ENCODE measurements at places on chromosomes 6 and 20.

- DNase-seq, result no peak
Measured at GRCh38 chr20:57175397-57176010, 90.9 kb downstream of the BMP7 start.

GRCh38 chr6:55516736-55517135 lies 62.3 kb downstream of the HMGCLL1 start:
- DNase-seq, result no peak

DNA sequence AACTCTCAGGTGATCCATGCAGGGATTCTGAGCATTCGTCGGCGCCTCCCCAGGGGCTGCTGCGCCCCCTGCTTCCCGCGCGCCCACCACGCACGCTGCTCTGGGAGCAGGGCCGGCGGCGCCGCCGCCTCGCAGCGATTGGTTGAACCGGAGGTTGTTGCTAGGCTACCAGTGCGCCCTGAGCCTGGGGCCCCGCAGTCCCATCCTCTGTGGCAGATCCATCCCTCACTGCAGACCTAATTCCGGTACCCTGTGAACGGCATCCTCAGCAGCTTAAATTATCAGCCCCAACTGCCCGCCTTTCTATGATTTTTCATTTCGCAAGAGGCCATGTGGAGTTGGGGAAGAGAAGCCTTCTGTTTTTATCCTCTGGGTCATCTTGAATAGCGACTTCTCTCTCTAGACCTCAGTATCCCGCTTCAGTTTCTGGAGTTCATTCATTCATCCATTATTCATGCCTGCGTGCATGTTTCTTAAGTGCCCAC lies 15.4 kb downstream of the PNPLA1 start:
- DNase-seq, result no peak

DNA sequence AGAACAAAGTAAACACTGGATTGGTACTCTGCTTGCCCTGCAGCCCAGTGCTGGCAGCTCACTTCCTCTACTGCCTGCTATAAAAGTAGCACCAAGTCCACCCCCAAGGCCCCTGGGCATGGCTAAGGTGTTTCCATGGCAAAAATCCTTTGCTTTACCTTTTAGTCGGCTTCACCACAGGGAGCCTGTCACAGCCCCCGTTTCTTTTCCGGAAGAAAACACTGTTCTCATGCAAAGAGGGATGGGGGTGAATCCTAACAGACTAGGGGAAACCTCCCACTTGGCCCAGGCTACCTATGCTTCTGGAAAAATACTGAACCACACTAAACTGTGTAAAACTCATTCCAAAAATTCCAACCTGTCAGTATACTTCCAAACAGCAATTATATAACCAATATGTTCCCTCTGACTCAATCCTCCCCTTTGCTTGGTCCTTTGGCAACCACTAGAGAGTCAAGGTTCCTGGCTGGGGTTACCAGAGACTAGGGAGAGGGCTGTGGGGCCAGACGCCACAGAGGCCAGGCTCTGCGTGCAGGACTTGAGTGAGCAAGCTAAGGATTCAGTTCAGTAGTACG lies 16.1 kb downstream of the PPIL1 start:
- DNase-seq, result no peak

GRCh38 chr6:93550551-93551276 lies 131.4 kb upstream of the EPHA7 start:
- DNase-seq, result no peak

DNA sequence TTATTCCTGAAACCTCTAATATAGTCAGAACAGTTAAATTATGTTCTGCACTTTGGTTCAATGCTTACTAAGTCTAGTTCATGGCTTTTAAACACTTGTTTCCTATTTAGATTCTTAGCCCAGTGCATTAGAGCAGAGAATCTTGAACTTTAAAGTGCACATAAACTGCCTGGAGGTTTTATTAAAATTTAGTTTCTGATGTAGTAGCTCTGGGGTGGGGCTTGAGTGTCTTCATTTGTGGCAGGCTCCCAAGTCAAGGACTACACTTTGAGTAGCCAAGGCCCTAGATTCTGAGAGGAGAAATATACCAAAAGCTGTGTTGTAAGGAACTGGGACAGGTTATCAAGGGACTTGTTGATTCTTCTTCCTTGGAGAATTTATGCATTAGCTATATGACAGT lies 1604.2 kb downstream of the KHDRBS2 start:
- DNase-seq, result no peak

GRCh38 chr6:118281291-118281690 lies 266.8 kb upstream of the PLN start:
- no peak for DNase-seq

DNA sequence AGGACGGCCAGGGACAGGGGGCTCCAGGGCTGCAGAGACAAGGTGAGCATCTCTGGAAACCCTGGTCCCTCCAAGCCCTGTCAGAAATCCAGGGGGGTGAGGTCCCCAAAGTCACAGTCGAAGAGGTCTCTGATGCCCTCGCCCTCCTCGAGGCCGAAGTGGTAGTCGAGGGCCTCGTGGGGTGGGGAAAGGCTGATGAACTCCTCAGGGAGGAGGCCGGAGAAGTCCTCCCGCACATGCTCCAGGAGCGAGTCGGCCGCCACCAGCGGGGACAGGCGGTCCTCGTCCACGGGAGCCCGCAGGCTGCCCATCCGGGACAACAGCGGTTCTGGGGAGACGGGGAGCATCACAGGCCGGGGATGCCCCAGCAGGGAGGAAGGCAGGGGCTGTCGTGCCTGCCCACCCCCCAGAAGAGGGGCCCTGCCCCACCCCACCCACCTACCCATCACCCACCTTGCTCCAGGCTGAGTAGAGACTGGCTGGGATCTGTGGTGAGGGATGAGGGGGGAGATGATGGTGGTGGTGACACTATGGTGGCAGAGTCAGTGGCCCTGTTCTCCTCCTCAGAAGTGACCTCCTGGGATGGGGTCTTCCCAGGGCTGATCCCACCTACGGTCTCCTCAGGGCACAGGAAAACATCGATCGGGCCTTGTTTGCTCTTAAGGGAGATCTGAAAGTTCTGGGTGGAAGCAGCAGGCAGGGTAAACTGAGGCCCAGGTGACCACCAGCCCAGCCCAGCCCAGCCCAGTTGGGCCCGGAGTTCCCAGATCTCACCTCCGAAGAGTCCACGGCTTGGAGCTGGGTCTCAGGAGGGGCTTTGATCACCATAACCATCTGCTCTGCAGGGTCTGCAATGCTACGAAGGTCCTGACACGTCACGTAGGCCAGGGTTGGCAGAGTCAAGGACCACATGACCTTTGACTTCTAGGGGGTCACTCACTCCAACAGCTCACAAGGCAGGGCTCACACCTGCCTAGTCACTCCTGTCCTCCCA lies 2.7 kb upstream of the NECAB3 start:
- no peak for DNase-seq

DNA sequence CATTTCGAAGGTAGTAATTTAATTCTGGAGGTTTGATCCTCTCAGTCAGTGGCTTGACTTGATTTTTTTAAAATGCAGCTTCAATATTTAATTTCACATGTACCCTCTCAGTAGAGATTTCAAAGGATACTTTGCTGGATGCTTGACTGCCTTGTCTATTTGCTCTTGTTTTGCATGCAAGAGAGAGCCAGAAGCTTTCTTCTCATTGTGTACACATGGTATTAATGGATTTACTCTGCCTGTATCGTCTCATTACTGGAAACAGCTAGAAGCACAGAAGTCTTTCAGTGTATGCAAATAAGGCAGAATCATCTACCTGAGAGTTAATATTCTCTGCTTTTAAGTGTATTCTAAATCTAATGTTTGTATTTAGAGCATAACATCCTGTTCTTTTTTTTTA lies 84.3 kb upstream of the FOXO3 start:
- DNase-seq, result no peak

DNA sequence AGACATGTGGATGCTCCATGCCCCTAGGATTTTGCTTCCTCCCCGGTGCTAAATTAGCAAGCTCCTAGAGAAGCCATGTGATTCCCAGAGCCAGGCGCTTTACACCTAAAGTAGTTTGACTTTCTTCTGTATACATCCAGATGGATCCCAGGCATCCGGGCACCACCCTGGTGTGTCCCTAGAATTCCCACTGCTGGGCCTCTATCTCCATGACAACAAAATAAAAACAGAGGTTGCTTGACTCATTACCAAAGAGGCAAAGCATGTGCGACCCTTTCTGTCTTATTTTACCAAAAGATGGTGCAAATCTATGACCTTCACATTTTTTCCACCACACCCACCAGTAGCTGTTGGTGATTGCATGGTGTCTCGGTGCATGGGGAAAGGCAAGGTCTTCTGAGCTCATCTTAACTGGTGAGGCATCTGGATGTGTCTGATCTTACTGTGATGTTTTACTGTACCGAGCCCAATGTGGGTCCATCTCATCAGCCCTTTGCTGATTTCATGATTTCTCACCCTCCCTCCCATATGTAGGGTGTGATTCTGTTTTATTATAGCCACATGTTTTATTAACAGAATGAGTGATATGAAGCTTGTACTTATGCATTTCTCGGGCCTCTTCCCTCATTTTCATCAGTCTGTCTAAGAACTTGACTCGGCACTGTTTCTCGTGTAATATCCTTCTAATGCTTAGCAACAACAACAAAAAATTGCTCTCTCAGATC lies 27.4 kb upstream of the VAPB start:
- DNase-seq, result peak; percentile 49

- DNase-seq, result no peak
Measured at GRCh38 chr6:156487877-156488276, 289.3 kb upstream of the ARID1B start.

DNA sequence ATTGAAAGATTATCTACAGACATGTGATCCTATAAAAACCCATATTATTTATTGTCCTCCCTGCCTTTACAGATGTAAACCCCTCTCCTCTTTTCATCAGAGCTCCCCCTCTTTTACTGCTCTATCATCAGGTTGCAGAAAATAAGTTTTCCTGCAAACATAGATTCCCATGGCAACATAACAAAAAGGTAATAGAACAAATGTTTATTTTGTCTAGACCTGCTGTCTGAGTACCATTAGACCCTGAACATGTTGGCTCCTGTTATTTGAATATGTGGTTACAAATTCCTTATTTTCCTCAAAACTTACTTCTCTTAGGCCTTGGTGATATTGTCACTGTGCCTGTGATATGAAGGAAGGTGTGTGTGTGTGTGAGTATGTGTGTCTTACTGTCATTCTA lies 11.5 kb downstream of the MAPK14 start:
- DNase-seq, result no peak

GRCh38 chr20:3847429-3847940 lies 851 bp downstream of the MAVS start:
- peak; percentile 15 for DNase-seq

DNA sequence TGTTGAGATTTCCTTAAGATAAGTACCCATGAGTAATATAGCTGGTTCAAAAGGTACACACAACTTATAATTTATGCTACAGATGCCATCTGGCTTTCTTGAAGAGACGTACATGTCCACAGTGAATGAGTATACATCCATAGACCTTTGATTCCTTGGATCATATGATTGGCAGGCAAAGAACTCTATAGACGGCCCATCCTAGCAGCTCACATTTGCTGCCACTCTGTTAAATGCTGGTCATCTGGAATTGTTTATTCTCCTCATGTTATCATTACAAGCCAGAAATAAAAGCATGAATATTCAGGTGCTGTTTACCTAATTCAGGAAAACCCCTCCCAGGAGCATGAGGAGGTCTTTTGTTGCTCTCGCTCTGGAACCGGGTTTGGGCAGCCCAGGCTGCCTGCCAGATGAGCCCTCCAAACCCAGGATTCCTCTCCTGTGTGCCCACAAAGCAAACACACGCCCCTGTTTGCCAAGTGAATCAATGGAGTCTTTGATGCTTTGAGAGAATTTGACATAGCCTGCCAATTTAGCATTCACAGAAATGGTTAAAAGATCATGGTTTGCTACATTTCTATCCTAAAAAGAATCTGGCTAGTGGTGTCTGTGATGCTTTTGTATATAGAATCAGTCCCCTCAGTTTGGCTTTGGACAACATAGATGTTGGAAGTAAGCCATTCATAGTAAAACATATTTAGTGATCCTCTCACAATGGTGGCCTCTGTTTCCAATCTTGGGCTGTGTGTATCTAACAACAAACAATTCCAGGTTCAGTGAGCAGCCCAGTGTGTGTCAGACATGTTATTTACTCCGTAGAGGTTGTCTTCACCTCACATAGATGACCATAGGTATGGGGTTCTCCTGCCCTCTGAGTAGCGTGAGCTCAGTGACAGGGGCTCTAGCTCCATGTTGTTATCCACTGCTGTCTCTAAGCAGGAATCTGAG lies 17.5 kb upstream of the PLCG1 start:
- no peak for DNase-seq

GRCh38 chr6:52475307-52475706 lies 55.2 kb downstream of the EFHC1 start:
- no peak for DNase-seq

GRCh38 chr20:59027741-59028320 lies 4.3 kb downstream of the ATP5F1E start:
- DNase-seq, result peak; percentile 81

DNA sequence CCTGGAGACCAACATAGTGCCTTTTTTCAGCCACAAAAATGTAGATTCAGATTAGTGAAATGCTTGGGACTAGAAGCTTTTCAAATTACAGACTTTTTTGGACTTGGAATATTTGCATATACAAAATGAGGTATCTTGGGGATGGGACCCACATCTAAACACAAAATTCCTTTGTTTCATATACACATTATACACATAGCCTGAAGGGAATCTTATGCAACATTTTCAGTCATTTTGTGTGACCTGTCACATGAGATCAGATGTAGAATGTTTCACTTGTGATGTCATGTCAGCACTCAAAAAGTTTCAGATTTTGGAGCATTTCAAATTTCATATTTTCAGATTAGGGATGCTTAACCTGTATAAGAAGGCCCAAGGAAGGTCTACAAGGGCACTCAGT lies 44.5 kb upstream of the ALDH8A1 start:
- DNase-seq, result no peak

- no peak for DNase-seq
Measured at GRCh38 chr6:10386220-10386619, 28.7 kb downstream of the TFAP2A start.

DNA sequence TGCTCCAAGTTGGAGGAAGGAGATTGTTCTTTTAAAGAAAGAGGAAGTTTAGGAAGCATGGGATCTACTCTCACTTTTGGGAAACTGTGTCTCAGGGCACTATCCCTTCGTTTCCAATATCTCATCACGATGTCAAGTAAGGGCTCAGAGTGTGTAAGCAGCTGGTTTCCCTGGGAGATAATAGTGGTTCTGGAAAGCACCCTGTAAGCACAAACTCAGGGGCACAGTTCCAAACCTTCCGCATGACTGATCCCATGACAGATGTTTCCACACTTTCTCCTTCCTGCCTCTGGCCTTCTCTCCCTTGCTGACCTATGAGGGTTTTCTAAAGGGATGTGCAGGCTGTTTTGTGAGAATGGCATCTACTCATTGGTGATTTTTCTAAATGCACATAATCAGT lies 33.9 kb downstream of the ADTRP start:
- peak; percentile 96 for DNase-seq

DNA sequence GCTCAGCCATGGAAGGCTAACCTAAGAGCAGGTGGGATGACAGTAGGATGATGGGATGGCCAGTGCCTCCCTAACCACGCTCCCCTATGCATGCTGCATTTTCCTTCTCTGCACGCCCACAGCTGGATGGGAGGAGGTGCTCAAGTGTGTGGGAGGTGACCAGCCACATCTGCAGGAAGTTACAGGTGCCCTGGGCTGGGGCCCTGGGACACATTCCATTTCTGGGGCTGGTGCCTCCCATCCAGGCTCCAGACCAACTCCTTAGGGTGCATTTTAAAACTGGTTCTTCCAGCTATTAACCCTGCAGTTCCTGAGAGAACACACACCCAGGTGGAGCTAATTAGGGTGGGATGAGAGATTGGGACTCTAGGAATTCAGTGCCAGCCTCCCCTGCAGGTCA lies 135.3 kb upstream of the ARMC2 start:
- no peak for DNase-seq

GRCh38 chr6:16630026-16630643 lies 131.1 kb downstream of the ATXN1 start:
- DNase-seq, result no peak

GRCh38 chr6:3139090-3139903 lies 18.0 kb downstream of the TUBB2A start:
- no peak for DNase-seq
